ENCODE measurements at places on chromosomes 2 and 18.

- DNase-seq = peak; percentile 74
These were observed 88.5 kb downstream of the SOCS6 start for GRCh38 chr18:70377317-70377799.

DNA sequence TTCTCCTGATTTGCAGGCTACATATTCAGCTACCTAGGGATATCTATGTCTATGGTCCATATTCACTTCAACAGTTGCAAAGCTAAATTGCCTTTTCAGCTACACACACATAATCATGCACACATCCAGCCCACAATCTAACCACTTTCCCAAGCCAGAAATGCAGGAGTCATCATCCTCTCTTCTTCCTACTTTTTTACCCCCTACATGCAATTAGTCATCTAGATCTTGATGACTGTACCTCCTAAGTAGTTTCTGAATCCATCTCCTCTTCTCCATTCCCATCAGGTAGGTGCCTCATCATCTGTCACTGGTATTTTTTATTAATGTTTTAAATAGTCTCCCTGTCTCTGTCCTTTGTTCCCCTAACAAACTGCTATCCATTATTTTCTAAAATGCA, 23.7 kb upstream of the SPRED2 start:
- DNase-seq = peak; percentile 91

DNA sequence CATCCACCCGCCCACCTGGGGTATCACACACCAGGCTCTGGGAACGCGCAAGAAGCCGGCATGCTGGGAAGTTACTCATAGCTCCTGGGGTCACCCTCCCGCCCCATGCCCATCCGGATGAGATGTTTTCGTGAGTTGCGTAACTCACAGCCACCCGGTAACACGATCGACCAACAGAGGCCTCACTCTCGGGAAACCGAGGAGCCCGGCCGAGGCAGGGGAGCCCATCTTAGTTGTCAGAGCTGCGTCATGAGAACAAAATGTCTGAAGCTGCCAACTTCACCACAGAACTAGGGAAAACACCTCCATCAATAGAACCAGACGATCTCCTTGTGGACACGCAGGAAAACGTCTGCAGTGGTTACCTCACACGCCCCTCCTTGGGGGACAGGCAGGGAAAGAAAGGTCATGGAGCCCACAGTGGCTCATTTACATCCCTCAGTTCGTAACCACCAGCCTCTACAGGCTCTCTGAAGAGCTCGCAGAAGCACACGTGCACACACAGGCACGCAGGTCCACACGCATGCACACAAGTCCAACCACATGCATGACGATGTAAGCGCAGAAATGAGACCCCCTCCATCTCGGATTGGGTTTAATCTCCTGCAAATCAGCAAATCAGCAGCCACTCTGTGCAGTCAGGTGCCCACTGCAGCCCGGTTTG, 26.2 kb downstream of the ADI1 start:
- peak; percentile 9 for DNase-seq

DNA sequence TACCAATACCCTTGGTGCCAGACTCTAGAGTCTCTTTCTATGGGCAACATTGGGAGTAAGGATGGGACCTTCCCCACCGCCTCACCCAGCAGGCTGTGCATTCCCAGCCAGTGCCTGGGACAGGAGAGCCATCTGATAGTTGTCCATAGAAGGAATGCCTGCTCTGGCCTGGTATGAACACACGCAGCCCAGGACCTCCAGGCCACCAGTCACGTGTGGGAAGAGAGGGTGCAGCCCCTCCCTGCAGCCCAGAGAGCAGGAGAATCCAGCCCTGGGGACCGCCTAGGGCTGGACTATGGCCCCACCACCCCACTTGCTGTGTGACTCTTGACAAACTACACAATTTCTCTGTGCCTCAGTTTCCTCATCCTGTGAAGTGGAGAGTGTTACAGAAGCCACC, 52.5 kb upstream of the ID2 start:
- DNase-seq = no peak

DNA sequence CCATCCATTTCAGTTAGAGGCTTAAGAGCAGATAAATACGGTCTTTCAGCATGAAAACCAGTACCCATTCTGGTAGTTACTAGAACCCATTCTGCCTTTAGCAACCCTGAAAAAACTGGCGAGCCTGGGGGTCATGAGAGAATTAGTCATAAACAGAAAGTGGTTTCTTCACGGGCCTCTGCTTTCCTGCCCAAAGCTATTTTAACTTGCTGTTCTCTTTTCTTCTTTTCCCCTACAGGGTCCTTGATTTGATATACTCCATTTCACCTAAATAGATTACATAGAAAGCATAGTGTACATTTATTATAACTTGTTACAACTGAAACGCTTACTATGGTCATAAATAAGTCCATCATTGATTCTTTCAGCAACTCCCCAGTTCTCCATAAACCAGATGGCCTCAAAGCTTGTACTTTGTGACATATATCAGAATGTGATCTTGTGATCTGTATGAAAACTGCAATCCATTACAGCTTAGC, 48.3 kb downstream of the WDFY1 start:
- peak; percentile 58 for DNase-seq

GRCh38 chr18:74281011-74281979, 10.5 kb downstream of the CYB5A start:
- no peak for DNase-seq

GRCh38 chr2:240162939-240163714, 22.7 kb upstream of the OTOS start:
- no peak for DNase-seq
